Upper lobe of left lung (tissue), 6 donors: ENCODE measurements at places on chromosomes 12 and 14. TPM values are rescaled to one million over a fixed set of nuclear protein-coding genes. Genes with fewer than 3 reads are reported as not detected.
A peak's percentile ranks its signal among the peaks of the same experiment; 100 is the strongest.

The AMN gene
- total RNA-seq, result 56.6 TPM

DNA sequence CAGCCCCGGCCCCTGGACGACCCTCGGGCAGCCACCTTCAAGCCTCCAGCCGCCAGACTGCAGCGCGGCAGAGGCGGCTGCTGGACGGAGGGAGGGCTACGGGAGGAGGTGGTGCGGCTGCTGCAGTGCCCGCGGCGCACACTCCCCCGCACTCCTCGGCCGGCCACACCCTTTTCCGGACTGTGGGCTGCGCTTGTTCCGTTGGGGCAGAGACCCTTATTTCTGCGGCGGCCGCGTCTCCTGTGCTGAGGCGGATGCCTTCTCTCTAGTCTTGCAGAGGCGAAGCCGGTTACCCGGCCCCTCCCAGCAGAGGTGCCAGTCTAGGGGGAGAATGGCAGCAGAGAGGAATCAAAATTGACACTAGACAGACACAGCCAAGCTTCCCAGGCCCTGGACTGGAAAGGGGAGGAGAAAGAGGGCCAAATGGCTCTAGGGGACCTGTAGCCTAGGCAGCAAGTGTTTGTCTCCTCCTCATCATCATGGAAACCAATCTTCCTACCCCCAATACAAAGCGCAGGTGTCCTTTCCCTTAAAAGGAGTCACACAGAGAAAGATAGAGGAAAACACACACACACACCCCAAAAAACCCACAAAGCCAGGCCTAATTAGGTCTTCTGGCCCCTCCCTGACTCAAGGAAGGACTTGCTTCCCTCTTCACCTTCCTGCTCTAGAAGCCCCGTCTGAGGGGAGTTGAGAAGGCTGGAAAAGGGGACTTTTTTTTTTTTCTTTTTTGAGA lies 1.3 kb downstream of the ESYT1 start:
- peaks cover 14% of the 10 kb centered on the region for H3K36me3 ChIP-seq
- no peaks in the 10 kb centered on the region for H3K27me3 ChIP-seq
- peak overlapping the region; percentile 94 for H3K4me3 ChIP-seq
- H3K4me1 ChIP-seq, result peaks cover 34% of the 10 kb centered on the region

DNA sequence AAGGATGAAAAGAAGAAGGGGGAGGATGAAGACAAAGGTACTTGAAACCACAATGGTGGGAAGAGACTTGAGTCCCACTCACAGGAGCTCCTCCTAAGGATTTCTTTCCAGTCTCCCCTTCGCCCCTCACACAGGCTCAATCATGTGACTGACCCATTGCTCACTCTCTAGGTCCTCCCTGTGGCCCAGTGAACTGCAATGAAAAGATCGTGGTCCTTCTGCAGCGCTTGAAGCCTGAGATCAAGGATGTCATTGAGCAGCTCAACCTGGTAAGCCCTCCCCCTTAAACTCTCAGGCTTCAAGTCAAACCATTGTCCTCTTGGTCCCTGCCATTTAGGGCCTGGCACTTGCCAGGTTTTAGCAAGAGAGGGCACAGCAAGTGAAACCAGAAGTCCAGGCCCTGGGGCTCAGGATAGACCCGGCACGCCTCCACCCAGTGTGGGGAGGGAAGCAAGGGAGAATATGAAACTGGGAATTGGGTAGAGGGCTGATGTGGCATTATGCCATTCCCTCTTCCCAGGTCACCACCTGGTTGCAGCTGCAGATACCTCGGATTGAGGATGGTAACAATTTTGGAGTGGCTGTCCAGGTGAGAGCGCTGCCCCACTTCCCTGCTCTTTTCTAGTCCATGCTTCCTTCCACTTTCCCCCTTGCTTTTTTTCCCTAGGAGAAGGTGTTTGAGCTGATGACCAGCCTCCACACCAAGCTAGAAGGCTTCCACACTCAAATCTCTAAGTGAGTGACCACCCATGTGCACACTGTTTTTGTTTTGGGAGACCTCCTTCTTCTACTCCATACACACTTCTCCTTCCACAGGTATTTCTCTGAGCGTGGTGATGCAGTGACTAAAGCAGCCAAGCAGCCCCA lies 1.8 kb downstream of the PSME1 start:
- H3K36me3 ChIP-seq, result peaks cover 24% of the 10 kb centered on the region
- no peak for DNase-seq
- peak overlapping the region; percentile 96 for H3K27ac ChIP-seq
- peaks cover 46% of the 10 kb centered on the region for H3K4me1 ChIP-seq

DNA sequence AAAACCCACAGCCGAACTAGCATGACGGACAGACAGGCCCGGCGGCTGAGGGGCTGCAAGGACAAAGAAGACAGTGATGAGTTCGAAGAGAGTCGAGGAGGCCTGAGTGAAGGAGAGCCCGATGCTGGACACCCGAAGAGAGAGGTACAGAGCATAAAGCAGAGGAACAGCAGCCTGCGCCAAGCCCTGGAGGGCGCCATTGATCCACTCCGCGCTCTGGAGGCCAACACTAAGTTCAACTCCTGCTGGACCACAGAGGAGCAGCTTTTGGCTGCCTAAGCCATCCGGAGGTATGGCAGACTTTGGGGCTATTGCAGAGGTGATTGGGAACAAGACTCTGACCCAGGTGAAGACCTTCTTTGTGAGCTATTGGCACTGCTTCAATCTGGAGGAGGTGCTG lies 7.8 kb upstream of the PLXNC1 start:
- no peaks in the 10 kb centered on the region for H3K4me1 ChIP-seq
- peak; percentile 68 for DNase-seq
- no peak overlapping the region for H3K4me3 ChIP-seq
- no peaks in the 10 kb centered on the region for H3K36me3 ChIP-seq
- no peak overlapping the region for H3K27ac ChIP-seq
- no peaks in the 10 kb centered on the region for H3K27me3 ChIP-seq

DNA sequence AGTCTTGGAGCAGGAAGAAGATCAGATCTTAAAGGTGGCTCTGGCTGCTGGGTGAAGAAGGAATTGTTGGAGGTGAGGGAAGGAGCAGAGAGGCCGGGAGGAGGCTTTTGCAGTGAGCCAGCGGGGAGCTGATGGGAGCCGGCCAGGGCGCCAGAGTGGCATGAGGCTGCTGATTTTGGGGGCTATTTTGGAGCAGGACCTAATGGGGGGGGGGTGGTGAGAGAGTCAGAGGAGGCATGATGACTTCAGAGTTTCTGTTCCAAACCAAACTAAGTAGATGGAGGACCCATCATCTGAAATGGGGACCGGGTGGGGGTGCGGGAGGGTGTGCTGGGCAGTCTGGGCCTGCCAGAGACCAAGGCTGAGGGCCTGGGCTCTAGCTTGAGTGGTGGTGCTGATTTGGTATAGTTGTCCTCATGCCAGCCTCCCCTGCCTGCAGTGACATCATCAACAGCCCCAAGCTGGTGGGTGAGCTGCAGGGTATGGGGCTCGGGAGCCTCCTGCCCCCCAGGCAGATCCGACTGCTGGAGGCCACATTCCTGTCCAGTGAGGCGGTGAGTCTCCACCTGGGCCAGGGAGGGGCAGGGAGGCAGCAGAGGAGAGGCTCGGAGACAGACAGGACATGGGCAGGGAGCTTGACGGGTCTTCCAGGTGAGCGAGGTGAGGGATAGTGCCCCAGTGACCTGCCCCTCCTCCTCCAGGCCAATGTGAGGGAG lies 6.2 kb downstream of the TNFAIP2 start:
- H3K4me1 ChIP-seq, result peaks cover 18% of the 10 kb centered on the region
- no peak for DNase-seq
- H3K27me3 ChIP-seq, result no peaks in the 10 kb centered on the region
- no peak overlapping the region for H3K4me3 ChIP-seq
- H3K27ac ChIP-seq, result no peak overlapping the region
- H3K36me3 ChIP-seq, result no peaks in the 10 kb centered on the region

DNA sequence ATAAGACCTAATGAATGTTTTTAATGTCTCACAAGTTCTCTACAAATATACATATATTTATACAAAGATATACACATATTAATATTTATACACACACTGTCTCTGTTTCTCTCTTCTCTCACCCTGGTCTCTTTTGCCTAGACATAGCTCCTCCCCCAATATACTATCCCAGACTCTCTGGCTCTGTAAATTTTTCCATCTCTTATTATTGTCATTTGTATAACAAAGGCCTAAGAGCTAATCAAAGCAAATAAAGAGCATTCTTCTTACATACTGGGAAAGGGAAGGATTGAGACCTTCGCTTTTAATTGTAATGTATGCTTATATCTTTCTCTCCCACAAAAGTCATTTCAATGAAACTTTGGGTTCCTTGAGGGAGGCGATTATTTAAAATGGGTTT lies 318.1 kb downstream of the ADAMTS20 start:
- H3K4me1 ChIP-seq, result no peaks in the 10 kb centered on the region
- H3K27ac ChIP-seq, result no peak overlapping the region
- no peak for DNase-seq
- H3K36me3 ChIP-seq, result no peaks in the 10 kb centered on the region
- no peak overlapping the region for H3K4me3 ChIP-seq
- H3K27me3 ChIP-seq, result no peaks in the 10 kb centered on the region

GRCh38 chr14:102751088-102751487 lies 26.2 kb upstream of the TRAF3 start:
- peak; percentile 69 for DNase-seq
- no peak overlapping the region for H3K27ac ChIP-seq
- no peaks in the 10 kb centered on the region for H3K36me3 ChIP-seq
- H3K4me3 ChIP-seq, result no peak overlapping the region
- H3K4me1 ChIP-seq, result no peaks in the 10 kb centered on the region

The ARMH4 gene
- 2.4 TPM for total RNA-seq

The IQSEC3 gene
- 8.3 TPM for total RNA-seq

DNA sequence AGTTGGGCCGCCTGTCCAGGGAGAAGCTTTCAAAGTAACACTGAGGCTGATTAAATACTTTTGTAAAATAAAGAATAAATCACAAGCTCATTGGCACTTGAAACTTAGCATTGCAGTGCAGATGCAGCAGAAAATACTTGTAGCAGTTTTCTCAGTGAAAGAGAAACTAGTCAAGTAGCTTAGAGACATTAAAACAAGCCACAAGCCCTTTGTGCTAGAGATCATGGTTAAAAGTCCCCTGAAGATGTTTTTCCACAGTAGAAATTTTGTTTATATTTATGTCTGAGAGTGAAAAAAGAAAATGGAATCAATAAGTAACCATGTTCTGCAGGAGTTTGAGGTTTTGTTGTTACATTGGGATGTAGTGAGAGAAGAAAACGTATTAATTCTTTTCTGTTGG lies 5.9 kb downstream of the PSEN1 start:
- no peak for DNase-seq
- no peaks in the 10 kb centered on the region for H3K27me3 ChIP-seq
- H3K36me3 ChIP-seq, result no peaks in the 10 kb centered on the region

The SLC6A12 gene
- 11.2 TPM for total RNA-seq

- no peak overlapping the region for H3K4me3 ChIP-seq
- H3K4me1 ChIP-seq, result no peaks in the 10 kb centered on the region
- H3K27ac ChIP-seq, result no peak overlapping the region
- no peaks in the 10 kb centered on the region for H3K27me3 ChIP-seq
- H3K36me3 ChIP-seq, result no peaks in the 10 kb centered on the region
- DNase-seq, result no peak
These were observed 156.6 kb downstream of the PAX9 start for GRCh38 chr14:36818246-36818645.

DNA sequence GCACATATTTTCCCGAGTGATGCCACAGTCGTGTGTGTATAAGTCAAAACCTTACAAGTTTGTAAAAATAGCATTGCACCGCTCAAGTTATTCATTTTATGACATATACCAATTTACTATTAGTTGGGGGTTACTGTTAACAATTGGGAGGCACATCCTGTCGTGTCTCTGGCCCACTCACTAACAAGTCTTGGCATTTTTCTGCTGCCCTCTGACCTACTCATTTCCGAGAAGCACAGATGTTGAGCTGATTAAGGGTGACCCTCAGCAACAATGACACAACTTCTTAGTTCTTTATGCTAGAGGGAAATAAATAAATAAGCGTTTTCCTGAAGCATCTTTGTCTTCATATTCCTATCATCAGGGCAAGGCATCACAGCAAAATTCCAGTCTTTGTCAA lies 6.8 kb upstream of the ATG14 start:
- no peaks in the 10 kb centered on the region for H3K36me3 ChIP-seq
- no peaks in the 10 kb centered on the region for H3K4me1 ChIP-seq
- no peak overlapping the region for H3K27ac ChIP-seq
- DNase-seq, result no peak
- H3K27me3 ChIP-seq, result no peaks in the 10 kb centered on the region
- no peak overlapping the region for H3K4me3 ChIP-seq

The BLTP3B gene
- total RNA-seq, result 37.5 TPM

DNA sequence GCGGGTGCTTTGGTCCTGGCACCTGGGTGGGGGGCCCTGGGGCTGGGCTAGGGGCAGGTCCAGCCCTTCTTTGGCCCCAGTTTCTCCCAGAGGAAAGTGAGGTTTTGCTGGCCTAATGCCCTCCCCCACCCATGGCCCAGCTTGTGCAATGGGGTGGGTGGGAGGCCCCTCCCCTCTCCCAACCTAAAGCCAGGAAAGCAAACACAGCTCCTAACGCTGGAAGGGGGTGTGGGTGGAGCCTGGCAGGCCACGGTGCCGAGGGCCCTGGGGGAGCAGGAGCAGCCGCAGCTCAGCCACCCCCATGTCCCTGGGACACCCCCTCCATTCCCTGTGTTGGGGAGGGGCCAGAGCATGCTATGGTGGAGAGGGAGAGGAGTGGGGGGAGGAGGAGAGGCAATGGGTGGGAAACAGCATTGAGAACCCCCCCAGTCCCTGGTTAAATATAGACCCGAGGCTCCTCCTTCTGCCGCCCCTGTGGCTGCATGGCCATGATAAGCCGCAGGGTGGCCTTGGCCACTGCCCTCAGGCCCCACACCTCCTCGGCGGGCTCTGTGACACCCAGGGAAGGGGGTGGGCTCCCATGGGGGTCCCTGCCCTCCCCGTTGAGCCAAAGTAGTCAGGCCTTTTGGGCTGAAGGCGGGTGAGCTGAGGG lies 4.7 kb downstream of the EXOC3L4 start:
- no peak for DNase-seq
- no peaks in the 10 kb centered on the region for H3K36me3 ChIP-seq

GRCh38 chr14:34620839-34621238 lies 9.1 kb downstream of the SNX6 start:
- no peak for DNase-seq
- H3K27ac ChIP-seq, result no peak overlapping the region
- peaks cover 12% of the 10 kb centered on the region for H3K36me3 ChIP-seq
- no peak overlapping the region for H3K4me3 ChIP-seq

- no peak for DNase-seq
- no peaks in the 10 kb centered on the region for H3K36me3 ChIP-seq
- no peak overlapping the region for H3K4me3 ChIP-seq
- H3K27me3 ChIP-seq, result no peaks in the 10 kb centered on the region
- H3K4me1 ChIP-seq, result peaks cover 15% of the 10 kb centered on the region
- H3K27ac ChIP-seq, result no peak overlapping the region
These were observed 37.2 kb upstream of the TDRD9 start for GRCh38 chr14:103890821-103891666.

GRCh38 chr14:87676814-87677437 lies 316.1 kb downstream of the GALC start:
- H3K4me3 ChIP-seq, result no peak overlapping the region
- H3K27me3 ChIP-seq, result no peaks in the 10 kb centered on the region
- no peak for DNase-seq
- H3K4me1 ChIP-seq, result no peaks in the 10 kb centered on the region
- H3K27ac ChIP-seq, result no peak overlapping the region
- no peaks in the 10 kb centered on the region for H3K36me3 ChIP-seq

The CLEC12A gene
- 5.2 TPM for total RNA-seq
